ENCODE measurements at places on chromosomes 2 and 18. TPM values are rescaled to one million over a fixed set of nuclear protein-coding genes. Genes with fewer than 3 reads are reported as not detected.

GRCh38 chr18:44957025-44957424 lies 276.3 kb downstream of the SETBP1 start:
- H3K36me3 ChIP-seq = no peaks in the 10 kb centered on the region
- H3K27ac ChIP-seq = no peak overlapping the region
- H3K27me3 ChIP-seq = no peaks in the 10 kb centered on the region
- H3K4me1 ChIP-seq = peaks cover 13% of the 10 kb centered on the region
- no peak overlapping the region for H3K4me3 ChIP-seq

DNA sequence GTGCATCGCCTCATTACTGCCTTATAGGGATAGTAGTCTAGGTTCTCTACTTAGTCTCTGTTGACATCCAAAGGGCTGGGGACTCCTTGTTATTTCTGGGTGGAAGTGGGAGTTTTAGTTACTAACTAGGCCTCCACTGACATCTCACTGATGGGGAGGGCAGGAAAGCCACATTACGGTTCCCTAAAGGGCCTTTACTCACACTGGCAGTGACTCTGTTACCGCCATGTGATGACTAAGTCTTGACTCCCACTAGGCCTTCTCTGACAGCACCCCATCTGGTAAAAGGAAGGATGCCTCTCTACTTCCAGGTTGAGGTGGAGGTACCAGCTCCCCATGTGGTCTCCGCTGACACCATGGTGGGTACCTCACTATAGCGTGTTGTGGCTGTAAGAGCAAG lies 14.0 kb upstream of the BCL2L11 start:
- no peaks in the 10 kb centered on the region for H3K4me1 ChIP-seq
- DNase-seq = no peak
- no peak overlapping the region for H3K4me3 ChIP-seq
- H3K27me3 ChIP-seq = no peaks in the 10 kb centered on the region
- H3K27ac ChIP-seq = no peak overlapping the region
- no peaks in the 10 kb centered on the region for H3K36me3 ChIP-seq

GRCh38 chr18:48947092-48947491 lies 3.7 kb downstream of the SMAD7 start:
- peak overlapping the region; percentile 94 for H3K27ac ChIP-seq
- H3K36me3 ChIP-seq = no peaks in the 10 kb centered on the region
- H3K4me3 ChIP-seq = peak overlapping the region; percentile 89
- H3K27me3 ChIP-seq = no peaks in the 10 kb centered on the region
- peaks cover 61% of the 10 kb centered on the region for H3K4me1 ChIP-seq
- no peak for DNase-seq

DNA sequence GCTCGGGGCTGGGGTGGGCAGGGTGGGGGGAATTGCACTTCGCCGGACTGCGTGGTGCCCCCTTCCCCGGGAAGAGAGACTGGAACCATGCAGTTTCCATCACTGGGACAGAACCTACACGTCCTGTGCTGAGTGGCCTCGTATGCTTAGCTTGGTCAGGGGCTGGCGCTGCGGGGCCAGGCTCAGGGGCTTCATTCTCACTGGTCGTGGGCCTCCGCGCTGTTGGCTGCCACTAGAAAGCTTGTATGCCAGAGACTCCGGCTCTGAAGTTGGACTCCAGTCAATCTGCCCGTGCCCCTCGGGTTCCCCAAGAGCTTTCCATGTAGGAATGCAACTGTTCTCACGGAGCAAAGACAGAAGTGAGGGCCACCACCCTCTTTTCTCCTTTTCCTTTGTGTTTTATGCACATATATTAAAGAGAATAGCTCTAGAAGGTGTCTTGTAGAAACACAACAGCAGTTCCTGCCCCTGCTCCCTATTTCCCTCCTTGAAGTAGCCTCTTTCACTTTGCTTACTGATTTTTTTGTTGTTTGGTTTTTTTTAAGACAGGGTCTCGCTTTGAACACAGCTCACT lies 64.0 kb upstream of the YWHAQ start:
- H3K4me1 ChIP-seq = peaks cover 15% of the 10 kb centered on the region
- no peak for DNase-seq
- H3K4me3 ChIP-seq = no peak overlapping the region
- no peaks in the 10 kb centered on the region for H3K27me3 ChIP-seq

Gene SLC19A3
- total RNA-seq = 7.4 TPM

DNA sequence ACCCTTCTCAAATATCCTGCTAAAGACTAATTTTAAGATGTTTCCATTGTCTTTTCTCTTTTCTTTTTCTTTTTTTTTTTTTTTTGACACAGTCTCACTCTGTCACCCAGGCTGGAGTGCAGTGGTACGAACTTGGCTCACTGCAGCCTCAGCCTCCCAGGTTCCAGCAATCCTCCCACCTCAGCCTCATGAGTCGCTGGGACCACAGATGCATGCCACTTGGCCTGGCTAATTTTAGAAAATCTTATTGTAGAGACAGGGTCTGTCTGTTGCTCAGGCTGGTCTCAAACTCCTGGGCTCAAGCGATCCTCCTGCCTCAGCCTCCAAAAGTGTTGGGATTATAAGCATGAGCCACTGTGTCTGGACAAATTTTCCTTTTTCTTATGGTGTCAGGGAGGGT lies 167.5 kb downstream of the MCFD2 start:
- peaks cover 49% of the 10 kb centered on the region for H3K4me1 ChIP-seq
- no peaks in the 10 kb centered on the region for H3K36me3 ChIP-seq

DNA sequence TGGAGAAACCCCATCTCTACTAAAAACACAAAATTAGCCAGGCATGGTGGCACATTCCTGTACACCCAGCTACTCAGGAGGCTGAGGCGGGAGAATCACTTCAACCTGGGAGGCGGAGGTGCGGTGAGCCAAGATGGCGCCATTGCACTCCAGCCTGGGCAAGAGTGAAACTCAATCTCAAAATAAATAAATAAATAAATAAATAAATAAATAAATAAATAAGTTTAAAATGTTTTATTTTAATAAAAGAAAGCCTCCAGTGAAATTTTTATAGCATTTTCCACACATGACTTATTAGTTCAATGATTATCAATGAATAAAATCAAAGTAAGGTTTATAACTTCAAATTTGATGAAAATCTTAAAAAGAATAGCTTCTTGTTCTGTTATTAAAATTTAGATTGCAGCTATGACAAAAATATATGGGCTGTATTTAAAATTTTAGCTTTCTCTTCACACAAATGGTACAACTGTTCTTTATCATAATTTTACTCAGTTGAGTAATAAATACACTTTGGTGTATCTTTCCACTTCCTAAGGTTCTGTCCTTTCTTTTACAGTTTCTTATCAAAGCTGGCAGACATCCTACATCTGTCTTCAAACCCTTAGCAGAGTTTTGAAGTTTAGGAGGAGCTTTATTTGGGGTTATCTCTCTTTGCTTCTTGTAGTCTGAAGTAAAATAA lies 78.4 kb upstream of the ZSWIM2 start:
- H3K36me3 ChIP-seq = no peaks in the 10 kb centered on the region
- H3K27ac ChIP-seq = no peak overlapping the region
- H3K27me3 ChIP-seq = no peaks in the 10 kb centered on the region
- no peaks in the 10 kb centered on the region for H3K4me1 ChIP-seq
- H3K4me3 ChIP-seq = no peak overlapping the region

Gene GAL3ST2
- total RNA-seq = 0.98 TPM

GRCh38 chr2:45992021-45992740 lies 305.0 kb upstream of the EPAS1 start:
- peaks cover 20% of the 10 kb centered on the region for H3K4me1 ChIP-seq
- peak overlapping the region; percentile 14 for H3K27ac ChIP-seq
- no peak overlapping the region for H3K4me3 ChIP-seq
- peak; percentile 88 for DNase-seq

Gene CNGA3
- total RNA-seq = not detected

GRCh38 chr18:22174341-22175145 lies 5.2 kb downstream of the GATA6 start:
- H3K4me1 ChIP-seq = peaks cover 10% of the 10 kb centered on the region
- H3K36me3 ChIP-seq = no peaks in the 10 kb centered on the region
- H3K4me3 ChIP-seq = no peak overlapping the region
- no peak overlapping the region for H3K27ac ChIP-seq

DNA sequence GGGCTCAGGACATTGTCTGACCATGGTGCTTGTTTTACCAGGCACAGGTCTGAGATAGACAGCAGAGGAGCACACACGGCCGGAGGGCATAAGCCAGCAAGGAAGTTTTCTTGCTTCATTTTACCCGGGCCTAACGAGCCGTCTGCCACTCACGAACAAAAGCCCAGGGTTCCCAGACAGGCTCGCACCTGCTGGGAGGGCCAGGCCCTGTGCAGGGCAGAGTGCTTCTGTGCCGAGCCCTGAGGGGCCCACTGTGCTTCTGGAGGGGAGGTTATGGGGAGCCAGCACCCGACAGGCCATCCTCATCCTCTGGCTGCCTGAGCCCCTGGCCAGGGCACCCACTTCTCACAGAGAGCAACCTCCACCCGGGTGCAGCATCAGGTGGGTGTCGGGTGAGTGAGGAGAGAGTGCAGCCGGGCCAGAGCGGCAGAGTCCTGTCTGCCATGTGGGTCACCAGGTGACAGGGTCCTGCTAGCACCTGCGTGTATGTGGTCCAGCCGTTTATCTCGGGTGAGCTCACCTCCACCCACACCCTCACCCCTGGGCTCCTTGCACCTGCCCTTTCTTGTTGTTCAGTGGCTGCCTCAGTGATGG lies 297.9 kb downstream of the NDUFA10 start:
- no peaks in the 10 kb centered on the region for H3K27me3 ChIP-seq
- no peaks in the 10 kb centered on the region for H3K36me3 ChIP-seq
- no peak for DNase-seq
- H3K27ac ChIP-seq = no peak overlapping the region
- H3K4me3 ChIP-seq = no peak overlapping the region

Gene CDH2
- 3.7 TPM for total RNA-seq

Gene USP37
- total RNA-seq = 23.3 TPM

Gene TBR1
- total RNA-seq = not detected

GRCh38 chr2:179243046-179243445 lies 21.6 kb downstream of the SESTD1 start:
- no peaks in the 10 kb centered on the region for H3K27me3 ChIP-seq
- no peak overlapping the region for H3K27ac ChIP-seq
- H3K4me1 ChIP-seq = peaks cover 33% of the 10 kb centered on the region

Gene DLGAP1
- total RNA-seq = 3.2 TPM

DNA sequence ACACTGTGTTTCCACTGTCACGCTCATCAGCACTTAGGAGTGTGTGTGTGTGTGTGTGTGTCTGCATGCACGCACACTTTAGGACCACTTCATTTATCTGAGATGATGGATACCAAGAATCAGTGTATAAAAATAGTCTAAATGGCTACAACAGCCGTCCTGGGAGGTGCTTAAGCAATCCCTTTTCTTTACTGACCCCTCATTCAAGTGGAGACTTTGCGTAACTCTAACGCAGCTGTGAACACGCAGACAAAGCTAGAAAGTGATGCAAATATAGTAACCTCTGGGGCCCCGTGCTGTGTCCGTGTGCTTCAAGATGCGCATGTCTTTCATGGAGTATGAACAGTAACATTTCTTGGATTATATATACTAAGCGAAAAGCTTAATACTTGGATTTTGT lies 40.4 kb upstream of the RBM44 start:
- DNase-seq = no peak
- H3K4me3 ChIP-seq = no peak overlapping the region
- H3K4me1 ChIP-seq = no peaks in the 10 kb centered on the region

GRCh38 chr2:43708178-43708577 lies 31.9 kb upstream of the C1GALT1C1L start:
- no peak overlapping the region for H3K4me3 ChIP-seq
- H3K4me1 ChIP-seq = no peaks in the 10 kb centered on the region
- H3K36me3 ChIP-seq = no peaks in the 10 kb centered on the region
- no peak for DNase-seq
- no peaks in the 10 kb centered on the region for H3K27me3 ChIP-seq
- H3K27ac ChIP-seq = peak overlapping the region; percentile 43

GRCh38 chr2:42804891-42805290 lies 12.5 kb upstream of the HAAO start:
- DNase-seq = no peak
- H3K27ac ChIP-seq = no peak overlapping the region
- H3K4me3 ChIP-seq = no peak overlapping the region
- no peaks in the 10 kb centered on the region for H3K36me3 ChIP-seq

DNA sequence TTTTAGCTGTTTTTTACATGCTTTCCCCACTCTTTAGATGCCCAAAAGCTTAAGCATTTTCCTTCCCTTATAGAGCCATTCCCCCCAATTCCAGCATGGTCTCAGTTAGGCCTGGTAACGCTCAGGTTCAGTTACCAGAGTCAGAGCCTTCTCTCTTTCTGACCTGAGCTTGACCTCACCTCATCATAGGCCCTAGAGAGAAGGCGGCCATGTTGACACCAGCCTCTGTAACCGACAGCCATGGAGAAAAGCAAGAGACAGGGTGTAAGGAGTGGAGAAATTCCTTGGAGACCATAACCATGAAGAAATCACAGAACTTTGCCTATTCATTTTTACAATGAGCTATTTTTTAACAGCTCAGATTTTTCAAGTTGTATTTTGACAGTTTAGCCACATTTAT lies 99.4 kb downstream of the RTN4 start:
- DNase-seq = no peak
- no peaks in the 10 kb centered on the region for H3K36me3 ChIP-seq

DNA sequence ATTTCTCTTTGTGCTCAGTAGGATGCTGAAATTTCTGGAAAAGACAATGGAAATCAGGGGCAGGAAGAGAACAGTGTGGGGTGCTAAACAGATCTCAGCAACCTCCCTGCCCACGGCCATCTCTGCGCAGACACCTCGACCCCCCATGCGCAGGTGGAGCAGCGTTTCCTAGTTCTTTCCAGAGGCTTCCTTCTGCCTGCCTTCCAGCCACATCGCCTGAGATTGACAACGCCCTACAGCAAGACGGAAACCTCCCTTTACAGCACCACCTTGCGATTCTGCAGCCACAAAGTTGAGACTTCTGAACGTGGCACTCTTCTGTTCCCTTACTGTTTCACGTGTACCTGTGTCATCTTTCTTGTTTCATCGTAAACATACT lies 31.4 kb upstream of the CASP8 start:
- peaks cover 25% of the 10 kb centered on the region for H3K4me1 ChIP-seq
- no peaks in the 10 kb centered on the region for H3K36me3 ChIP-seq
- no peaks in the 10 kb centered on the region for H3K27me3 ChIP-seq
- no peak overlapping the region for H3K27ac ChIP-seq
- no peak overlapping the region for H3K4me3 ChIP-seq

DNA sequence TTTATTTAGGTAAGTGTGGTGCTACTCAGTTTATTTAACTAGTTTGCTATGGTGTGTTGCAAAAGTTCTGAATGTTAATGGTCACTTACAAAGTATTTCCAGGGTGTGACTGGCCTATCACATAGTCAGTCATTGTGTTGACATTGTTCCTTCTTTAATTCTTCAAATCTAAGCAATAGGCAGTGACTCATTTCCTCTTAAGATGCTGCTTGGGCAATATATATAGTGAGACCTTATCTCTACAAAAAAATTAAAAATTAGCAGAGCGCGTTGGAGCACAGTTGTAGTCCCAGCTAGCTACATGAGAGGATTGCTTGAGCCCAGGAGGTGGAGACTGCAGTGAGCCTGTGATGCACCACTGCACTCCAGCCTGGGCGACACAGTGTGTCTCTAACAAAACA lies 5.8 kb upstream of the CCDC88A start:
- no peaks in the 10 kb centered on the region for H3K36me3 ChIP-seq
- DNase-seq = no peak
- no peak overlapping the region for H3K4me3 ChIP-seq
- H3K4me1 ChIP-seq = peaks cover 11% of the 10 kb centered on the region
- no peaks in the 10 kb centered on the region for H3K27me3 ChIP-seq
- no peak overlapping the region for H3K27ac ChIP-seq

DNA sequence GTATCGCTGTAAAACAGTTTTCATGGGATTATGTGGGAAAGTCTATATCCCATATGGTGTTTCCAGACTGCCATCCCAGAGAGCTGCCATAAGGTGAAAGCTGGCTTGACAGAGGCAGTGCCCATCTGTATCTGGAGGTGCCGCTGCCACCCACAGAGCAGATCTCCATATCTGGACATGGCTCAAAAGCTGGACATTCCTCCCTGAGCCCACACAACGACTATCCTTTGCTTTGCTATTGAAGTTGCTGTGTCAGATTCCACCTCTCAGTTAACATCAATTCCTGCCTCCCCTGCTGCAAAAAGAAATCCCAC lies 55.2 kb downstream of the RND3 start:
- no peaks in the 10 kb centered on the region for H3K27me3 ChIP-seq
- H3K36me3 ChIP-seq = no peaks in the 10 kb centered on the region
- no peak overlapping the region for H3K4me3 ChIP-seq
- DNase-seq = no peak

Gene TLX2
- 6.6 TPM for total RNA-seq

Data from vagina (tissue), 2 donors.